ENCODE measurements at places on chromosomes 1 and 21.

GRCh38 chr1:55311057-55311641 is 96.0 kb upstream of the USP24 start:
- no peak for DNase-seq

- no peak for DNase-seq
Measured at GRCh38 chr1:168636642-168637111, 60.3 kb downstream of the XCL1 start.

- no peak for DNase-seq
Measured at GRCh38 chr1:115647507-115647906, 5.7 kb downstream of the VANGL1 start.

GRCh38 chr1:42962641-42963377 is 4.1 kb upstream of the SLC2A1 start:
- DNase-seq: no peak

GRCh38 chr1:201264072-201264471 is 19.2 kb upstream of the PKP1 start:
- no peak for DNase-seq

- no peak for DNase-seq
Measured at GRCh38 chr1:151953409-151954094, 40.1 kb downstream of the S100A10 start.

GRCh38 chr1:63612564-63612963 is 19.4 kb downstream of the PGM1 start:
- no peak for DNase-seq

DNA sequence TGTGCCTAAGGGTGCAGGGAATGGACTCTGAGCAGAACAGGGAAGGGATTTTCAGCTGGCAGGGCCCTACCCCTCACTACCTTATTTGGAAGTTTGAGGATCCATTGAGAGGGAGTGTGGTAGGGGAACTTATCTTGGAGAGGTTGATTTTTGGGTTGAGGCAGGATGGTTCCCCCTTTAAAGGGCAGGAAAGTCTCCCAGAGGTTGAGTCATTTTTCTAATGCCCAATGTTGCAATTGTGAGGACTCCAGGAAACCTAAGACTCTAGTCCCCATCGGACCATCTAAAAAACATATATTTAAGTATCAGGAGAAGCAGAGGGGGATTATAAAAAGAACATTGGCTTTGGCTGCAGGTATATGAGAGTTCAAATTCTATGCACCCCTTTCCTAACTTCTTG is 47.3 kb downstream of the SAMD13 start:
- DNase-seq: no peak
